GOT3 (cell line): ENCODE measurements at places on chromosomes 2 and 18.

DNA sequence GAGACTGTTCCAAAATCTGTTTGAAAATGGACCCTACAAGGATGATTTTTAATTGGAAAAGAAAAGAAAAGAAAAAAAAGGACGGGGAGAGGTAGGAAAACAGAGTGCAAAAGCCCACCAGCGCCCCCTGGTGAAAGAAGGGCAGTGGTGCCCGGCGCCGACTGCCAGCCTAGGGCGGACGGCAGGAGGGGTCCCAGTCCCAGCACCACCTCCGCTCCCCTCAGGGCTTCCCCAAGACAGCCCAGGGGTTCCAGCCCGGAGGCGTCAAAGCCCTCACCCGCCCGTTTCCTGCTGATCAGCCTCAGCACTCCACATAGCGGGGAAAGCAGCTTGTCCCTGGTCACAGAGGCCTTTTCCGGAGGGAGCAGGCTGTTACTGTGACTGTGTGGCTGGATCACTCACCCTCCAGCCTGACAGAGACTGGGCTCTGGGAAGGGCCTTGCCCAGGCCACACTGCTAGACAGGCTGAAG lies 213.9 kb downstream of the TFCP2L1 start:
- DNase-seq = peak; percentile 11

- DNase-seq = no peak
Observed at GRCh38 chr18:75130591-75131328, 78.2 kb downstream of the PTGR3 start.

DNA sequence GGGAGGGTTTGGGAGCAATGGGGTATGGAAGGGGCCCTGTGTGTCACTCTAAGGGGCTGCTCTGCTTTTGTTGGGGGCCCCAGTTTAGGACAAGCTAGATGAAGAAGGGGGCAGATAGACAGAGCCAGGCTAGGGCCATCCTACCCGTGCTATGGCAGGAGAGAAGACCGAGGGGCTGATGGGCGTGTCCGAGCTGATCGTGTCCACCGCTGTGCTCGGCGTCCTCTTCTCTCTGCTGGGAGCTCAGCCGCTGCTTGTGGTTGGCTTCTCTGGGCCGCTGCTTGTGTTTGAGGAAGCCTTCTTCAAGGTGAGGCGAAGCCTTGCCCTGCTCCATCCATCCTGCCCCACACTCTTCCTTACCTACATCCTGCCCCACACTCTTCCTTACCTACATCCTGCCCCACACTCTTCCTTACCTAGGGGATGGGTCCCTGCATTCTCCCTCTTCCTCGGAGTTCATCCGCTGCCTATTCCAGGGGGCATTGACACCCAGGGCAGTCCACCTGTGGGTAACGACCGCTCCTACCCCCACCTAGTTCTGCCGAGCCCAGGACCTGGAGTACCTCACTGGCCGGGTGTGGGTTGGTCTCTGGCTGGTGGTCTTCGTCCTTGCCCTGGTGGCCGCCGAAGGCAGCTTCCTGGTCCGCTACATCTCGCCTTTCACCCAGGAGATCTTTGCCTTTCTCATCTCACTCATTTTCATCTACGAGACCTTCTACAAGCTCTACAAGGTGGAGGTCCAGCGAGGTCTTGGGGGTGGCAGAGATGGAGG lies 8.9 kb downstream of the SLC4A3 start:
- no peak for DNase-seq

DNA sequence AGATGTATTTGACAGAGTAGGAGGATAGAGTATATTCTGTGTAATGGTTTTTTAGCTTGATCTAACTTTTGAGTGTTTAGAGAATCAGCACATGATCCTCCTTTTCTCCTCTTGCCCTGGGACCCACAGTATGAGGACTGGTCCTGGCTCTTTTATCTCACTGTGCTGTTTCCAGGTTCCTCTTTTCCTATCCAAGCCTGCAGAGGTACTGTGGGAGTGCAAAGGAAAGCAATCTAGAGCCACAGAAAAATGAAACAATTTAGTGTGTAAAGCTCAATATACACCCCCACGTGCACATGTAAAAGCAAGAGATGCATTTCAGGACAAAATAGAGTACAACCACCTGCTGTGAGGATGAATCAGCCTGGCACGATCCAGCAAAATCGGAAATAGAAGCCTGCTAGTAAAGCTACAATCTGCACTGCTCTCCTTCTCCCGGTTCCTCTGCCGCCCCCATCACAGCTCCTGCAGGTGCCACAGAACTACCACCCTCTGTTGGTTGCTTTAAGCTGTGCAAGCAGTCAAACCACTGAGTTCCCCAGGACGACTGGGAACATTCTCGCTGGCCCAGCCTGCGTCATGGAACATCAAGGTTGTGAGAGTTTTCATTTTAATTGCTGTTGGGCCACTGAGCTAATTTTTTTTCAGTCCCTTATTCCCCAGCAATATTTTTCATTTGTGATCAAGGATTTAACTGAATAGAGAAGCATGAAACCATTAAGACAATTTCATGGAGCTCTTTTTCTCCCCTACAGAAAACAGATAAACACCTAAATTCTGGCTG lies 47.8 kb upstream of the MAPRE3 start:
- no peak for DNase-seq

DNA sequence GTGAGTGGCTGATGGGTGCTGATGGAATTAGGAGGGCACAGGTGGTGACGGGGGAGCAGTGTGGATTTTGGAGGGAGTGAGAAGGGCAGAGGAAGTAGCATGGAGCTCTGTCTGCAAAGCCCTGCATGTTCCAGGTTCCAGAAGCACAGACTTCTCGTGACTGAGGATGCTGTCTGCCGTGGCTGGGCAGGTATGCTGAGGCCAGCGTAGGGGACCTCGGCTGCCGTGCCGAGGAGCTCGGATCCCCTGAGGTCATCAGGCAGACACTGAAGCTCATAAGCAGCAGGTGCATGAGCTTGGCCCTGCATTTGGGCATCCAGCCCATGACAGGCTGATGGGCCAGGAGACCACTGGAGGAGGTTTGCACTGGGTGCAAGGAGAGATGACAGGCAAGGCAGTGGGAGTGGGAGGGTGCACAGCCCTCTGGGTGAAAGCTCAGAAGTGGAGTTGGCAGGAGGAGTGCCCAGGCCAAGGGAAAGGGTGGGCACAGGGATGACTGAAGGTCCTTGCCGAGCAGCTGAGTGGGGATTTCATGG lies 215.3 kb downstream of the SH3RF3 start:
- DNase-seq = no peak

GRCh38 chr2:1823187-1824169 lies 79.2 kb upstream of the PXDN start:
- no peak for DNase-seq

GRCh38 chr2:112793449-112793978 lies 9.2 kb upstream of the IL1A start:
- no peak for DNase-seq

- DNase-seq = no peak
Observed at GRCh38 chr2:100522430-100522829, 40.4 kb upstream of the PDCL3 start.

DNA sequence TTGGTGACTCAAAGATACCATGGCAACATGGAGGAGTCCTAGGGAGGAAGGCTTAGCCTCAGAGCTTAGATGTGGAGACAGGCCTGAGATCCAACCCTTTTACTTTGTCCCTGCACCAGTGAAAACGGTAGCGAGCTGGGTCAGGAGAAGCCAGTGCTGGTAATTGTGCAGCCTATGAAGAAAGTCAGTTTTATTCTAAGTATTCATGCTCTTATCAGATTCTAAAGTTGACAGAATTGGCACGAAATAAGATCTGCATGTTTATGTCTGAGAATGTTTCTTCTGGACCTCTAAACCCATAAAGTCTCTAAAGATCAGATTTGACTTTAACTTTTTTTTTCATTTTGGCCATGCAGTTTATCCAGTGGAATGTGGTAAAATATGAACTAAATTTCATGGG lies 93.8 kb downstream of the SCG2 start:
- no peak for DNase-seq

DNA sequence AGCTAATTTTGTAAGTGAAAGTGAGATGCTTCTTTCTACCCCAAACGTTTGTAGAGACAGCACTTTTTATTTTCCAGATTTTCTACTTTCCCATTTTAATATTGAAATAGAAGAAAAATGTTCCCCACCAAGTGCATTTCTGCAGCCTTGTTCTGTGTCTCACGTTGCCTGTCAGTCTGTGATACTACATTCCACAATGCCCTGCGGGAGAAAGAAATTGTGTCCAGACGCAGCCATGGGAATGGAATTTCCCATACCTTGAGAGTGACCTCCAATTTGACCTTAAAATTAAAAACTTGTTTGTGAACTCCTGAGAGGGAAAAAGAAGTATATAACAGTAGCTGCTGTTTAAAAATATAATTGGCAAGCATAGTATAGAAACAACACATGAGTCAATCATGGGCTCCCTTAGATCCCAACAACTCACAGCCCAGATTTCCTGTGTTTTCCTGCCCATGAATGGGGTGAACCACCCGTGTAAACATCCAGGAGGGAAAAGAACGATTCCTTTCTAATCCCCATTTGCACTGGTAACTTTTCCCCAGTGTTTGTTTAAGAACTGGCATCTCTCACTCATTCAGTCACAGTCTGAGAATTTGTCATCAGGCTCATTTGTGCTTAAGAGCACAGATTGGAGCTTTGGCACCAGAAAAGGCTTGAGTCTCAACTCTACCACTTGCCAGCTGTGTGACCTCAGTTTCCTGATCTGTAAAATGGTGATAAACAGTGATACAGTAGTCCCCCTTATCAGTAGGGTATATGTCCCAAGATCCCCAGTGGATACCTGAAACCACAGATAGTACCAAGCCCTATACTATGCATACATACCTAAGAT lies 166.1 kb upstream of the ZNF521 start:
- no peak for DNase-seq

DNA sequence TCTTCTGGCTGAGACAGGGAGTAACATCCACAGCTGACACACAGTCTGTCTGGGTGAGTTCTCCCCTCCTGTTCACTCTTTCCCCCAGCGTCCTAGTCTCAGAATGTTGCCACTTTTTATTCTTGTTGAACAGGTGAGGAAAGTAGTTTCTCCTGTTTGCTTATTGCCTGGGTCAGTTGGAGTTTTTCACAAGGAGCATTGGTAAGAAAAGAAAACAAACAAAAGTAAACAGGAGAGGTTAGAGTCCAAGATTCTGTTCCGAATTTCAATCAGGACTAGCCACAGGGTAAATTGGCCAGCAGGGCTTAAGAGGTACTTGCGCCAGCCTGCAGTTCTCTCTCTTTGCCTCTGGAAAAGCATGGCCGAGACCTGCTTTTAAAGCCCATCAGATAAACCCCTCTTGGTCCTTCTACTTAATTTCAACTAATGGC lies 255.0 kb upstream of the EPAS1 start:
- DNase-seq = no peak

DNA sequence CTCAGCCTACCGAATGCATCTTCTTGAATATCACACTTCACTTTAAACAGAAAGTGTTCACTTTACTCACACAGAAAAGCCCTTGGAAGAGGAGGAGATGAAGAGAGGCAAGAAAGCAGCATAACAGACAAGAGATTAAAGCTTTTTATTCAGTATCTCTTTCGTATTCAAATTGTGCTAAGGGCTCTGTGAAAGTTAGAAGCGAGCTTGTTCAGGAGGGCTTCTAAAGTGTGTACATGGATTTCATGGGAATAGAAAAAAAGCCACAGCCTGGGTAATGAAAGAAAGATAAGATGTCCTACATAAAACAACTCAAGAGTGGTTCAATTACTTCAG lies 531.9 kb downstream of the TMEM182 start:
- DNase-seq = no peak

GRCh38 chr2:67650291-67651133 lies 253.4 kb downstream of the ETAA1 start:
- DNase-seq = peak; percentile 19

GRCh38 chr2:124318913-124319312 lies 293.8 kb downstream of the CNTNAP5 start:
- no peak for DNase-seq
